ENCODE measurements at places on chromosomes 11 and 22.

- no peak for DNase-seq
These were observed 19.2 kb downstream of the EIF3M start for GRCh38 chr11:32602657-32603415.

GRCh38 chr11:3231550-3231850 is 717 bp downstream of the MRGPRE start:
- DNase-seq: no peak

- no peak for DNase-seq
These were observed 176.9 kb downstream of the FAT3 start for GRCh38 chr11:92401520-92401919.

GRCh38 chr11:58928107-58928499 is 11.2 kb upstream of the GLYATL1 start:
- no peak for DNase-seq

DNA sequence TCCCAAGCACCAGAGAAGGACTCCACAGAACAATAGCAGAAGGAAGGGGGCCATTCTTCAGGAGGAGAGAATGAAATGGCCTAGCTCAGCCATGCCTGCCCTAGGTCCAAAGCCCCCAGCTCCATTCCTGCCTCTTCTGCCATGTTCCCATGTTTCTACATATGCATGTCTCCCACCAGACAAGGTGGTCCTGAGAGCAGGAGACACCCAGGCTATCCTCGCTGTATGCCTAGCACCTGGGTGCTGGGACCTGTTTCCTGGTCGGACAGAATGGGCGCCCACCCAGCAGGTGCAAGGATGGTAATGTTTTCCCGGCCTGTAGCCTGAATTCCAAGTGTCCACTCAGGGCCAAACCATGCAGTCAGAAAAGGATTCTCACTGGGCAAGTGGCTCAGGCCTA is 30.2 kb upstream of the SLC35C1 start:
- no peak for DNase-seq

GRCh38 chr11:33043221-33043830 is 4.0 kb downstream of the TCP11L1 start:
- no peak for DNase-seq

- no peak for DNase-seq
These were observed 31.7 kb upstream of the OAF start for GRCh38 chr11:120179057-120179672.

DNA sequence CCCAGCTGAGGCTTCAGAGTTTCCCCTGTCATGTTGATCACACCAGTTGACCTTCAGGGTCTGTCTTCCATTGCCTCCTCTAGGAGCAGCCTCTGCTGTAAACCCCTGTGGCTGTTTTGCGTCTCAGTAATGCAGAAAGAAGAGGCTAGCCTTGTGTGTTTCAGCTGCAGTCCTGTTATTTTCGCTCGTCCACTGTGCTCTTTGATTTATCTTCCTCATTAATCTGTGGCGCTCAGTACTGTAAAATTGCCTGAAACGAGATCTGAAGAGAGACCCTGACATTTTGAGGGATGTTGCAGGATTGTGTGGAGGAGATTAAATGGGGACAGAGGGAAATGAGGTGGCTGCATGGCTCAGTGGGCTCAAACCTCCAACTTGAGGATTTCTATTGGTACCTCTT is 163.7 kb downstream of the DBX1 start:
- no peak for DNase-seq

- no peak for DNase-seq
These were observed 7.0 kb upstream of the GAB2 start for GRCh38 chr11:78424334-78425270.

DNA sequence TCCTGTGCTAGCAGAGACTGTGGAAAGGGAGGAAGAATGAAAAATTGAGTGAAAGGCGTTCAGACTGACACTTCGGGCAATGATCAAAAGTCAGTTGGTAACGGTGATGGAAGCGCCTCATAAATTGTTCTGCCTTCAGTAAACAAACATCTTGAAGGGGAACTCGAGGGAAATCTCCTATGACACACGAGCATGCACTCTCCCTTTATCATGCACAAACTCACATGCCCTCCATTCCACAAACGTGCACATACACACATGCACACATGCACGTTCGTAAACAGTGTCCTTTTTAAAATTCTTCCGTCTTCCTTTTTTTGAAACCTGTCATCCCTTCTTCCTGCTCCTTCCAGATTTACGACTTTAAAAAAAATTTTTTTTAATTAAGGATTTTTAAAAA is 77.8 kb upstream of the TMEM45B start:
- no peak for DNase-seq

DNA sequence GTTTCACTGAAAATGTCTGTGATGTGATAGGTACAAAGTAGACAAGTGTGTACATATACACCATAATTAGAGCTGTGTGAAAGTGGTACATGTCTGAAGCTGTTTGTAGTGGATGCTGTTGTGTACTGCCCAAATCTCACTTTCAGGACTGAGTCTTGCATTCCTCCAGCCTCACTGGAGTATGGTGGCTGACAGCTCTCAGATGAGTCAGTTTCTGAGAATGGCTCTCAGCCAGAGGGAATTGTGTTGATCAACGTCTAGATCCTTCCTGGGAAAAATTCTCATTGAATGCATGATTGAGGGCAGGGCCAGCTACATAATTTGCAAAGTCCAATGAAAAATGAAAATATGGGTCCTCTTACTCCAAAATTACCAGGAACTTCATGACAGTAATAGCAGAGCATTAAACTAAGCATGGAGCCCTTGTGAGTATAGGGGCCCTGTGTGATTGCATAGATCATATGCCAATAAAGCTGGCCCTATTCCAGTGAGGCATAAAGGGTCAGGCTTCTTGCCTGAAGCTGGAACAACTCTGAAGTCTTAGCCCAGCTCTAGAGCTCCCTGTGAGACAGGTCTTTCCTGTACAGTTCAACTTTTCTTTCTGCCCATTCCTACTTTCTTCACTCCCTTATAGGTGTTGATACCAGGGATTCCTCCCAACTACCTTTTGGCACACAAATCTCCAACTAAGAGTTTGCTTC is 10.8 kb upstream of the CYP2R1 start:
- no peak for DNase-seq

GRCh38 chr11:48080301-48080861 is 100.0 kb downstream of the PTPRJ start:
- no peak for DNase-seq

DNA sequence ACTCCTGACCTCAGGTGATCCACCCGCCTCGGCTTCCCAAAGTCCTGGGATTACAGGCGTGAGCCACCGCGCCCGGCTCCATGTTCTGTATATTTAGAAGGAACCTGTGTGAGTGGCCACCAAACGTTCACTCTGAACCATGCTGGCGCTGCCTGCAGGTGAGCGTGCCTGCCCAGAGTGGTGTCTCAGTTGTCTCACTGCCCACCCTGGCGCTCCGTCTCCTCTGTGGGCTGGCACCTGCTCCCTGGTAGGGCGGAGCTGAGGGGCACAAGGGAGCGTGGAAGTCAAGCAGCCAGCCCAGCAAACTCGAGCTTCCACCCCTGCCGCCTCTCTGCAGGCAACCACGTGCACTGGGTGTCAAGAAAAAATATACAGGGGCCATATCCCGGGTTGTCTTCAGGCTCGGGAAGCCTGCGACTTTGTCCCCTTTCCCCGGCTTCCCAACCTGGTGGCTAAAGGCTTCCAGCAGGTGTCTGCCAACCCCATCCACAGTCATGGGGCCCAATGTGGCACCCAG is 16.7 kb downstream of the TXN2 start:
- no peak for DNase-seq

DNA sequence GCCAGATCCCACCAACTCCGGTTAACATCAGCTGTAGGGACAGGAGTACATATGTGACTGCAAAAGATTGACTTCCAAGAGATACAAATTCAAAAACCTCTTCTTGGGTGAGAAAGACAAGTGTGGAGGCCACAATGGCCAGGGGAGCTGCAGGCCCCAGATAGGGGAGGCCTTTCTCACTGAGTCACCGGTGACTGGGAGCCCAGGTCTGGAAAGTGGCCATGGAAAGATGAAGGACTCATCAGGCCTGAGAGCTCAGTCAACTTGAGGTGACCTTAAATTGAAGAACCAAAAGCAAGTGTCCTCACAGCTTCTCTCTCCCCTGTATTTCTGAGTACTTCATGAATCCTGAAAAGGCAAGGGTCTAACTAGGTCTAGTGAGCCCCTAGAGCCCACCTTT is 90.4 kb upstream of the CLPB start:
- no peak for DNase-seq

- DNase-seq: peak; percentile 95
These were observed 19.2 kb upstream of the TALDO1 start for GRCh38 chr11:727859-728748.

DNA sequence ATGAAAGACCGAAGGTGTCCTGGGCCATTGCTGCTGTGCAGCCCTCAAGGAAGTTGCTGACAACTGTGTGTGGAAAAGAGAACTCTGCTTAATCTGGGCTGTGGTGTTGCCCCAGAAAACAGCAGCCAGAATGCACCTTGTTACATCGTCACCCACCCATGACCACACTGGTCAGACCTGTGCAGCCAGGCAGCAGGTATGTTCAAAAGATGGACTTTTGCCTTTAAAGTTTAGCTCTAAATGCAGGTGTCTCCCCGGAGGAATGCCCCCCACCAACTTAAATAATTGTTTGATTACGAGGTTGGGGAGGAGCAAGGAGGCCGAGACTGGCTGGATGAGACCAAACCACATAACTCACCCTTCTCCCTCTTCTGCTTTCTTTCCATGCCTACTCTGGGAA is 15.3 kb upstream of the POLA2 start:
- DNase-seq: no peak

- DNase-seq: no peak
These were observed 613.5 kb downstream of the SOX6 start for GRCh38 chr11:15742626-15743519.

GRCh38 chr11:32549611-32550187 is 33.9 kb upstream of the EIF3M start:
- DNase-seq: no peak

DNA sequence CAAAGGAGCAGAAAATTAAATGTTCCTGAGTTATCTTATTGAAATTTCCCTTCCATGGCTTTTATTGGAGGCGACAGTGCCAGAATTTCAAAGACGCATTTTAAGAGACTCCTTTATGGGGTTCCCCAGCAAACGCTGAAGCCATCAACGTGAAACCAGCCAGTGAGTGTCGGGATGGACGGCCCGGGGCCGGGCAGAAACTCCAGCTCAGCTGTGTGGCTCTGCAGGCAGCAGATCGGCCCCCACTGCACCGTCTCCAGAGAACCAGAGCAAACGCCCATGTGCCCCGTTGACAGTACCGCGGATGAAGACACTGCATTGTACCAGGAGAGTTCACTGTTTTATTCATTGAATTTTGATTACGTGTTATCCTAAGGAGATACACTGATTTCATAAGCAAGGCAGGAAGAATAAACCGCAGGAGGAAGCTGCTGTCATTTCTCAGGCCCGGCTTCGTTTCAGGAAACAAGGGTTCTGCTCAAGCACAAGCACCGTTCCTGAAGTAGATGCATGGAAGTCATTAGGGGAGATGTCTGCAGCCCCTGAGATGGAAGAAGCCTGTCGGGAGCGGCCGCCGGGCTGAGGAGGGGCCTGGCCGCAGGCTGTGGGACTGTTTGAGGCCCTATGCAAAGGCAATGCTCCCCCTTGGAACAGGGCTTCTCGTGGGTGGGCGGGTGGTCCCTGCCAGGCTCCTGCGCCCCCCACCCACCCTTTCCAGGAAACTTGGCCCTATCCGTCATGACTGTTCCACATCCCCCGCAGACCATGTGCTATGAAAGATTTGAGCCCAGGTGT is 639.7 kb downstream of the TBC1D22A start:
- DNase-seq: no peak

DNA sequence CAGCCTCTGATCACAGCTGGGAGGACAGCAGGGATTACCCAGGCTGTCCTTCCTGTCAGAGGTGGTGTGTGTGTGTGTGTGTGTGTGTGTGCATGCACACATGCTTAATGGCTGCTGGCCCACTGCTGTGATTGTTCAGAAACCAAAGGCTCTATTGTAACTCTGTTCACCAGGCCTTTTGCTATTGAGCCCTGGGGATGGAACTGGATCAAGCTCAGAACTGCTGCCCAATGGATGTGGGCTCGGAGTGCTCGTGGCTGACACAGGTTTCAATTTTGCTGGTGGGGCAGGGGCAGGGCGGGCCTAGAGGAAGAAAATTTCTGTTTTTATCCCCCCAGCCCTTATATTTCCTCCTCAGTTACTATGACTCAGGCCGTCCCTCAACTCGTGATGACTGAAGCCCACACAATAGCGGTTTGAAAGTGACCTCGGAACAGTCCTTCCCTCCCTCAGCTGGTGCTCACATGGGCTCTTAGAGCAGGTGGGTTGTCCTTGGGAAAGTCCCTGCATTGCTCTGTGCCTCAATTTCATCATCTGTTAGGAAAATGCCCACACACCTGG is 359.3 kb downstream of the TENM4 start:
- no peak for DNase-seq

DNA sequence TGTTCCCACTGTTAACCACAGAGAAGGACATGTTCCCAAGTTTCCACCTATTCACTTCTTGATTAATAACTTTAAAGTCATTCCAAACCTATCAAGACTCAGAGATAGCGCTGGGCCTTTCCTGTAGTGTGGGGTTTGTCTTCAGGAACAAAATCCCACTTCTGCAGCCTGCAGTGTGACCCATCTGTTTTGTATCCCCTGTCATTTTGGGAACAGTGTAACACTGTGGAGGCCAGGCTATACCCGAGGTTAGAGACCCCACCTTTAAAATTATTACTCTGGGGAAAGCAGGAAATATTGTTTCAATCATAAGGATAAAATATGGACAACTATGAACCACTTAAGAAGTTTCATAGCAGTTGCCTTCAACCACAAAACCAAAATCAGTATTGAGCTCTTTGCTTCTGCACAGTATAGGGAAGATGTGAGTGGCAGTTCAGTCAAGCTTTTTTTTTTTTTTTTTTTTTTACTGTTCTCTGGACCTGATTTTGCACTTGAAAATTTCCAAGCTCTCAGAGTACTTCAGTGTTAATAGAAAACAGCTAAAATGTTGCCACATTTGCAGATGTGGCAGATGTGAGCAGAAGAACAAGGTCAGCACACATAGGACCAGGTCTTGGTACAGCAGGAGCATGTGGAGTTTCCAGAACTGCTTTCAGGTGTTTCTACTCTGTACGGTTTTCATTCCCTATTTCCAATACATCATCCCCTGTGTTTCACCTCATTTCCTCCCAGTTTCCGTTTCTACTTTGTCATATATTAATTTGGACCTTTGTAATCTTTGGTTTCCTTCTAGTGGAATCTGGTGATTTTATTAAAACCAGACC is 121.5 kb downstream of the MAML2 start:
- no peak for DNase-seq

GRCh38 chr11:124876818-124877630 is 11.8 kb downstream of the ROBO3 start:
- DNase-seq: no peak

- DNase-seq: no peak
These were observed 18.5 kb downstream of the BLID start for GRCh38 chr11:122097419-122098001.

Data from RWPE2 (cell line).